ENCODE measurements at places on chromosomes 6 and 20.

- DNase-seq: no peak
Observed at GRCh38 chr6:165404697-165405096, 95.3 kb upstream of the C6orf118 start.

GRCh38 chr6:137105375-137105774, 60.6 kb upstream of the IL20RA start:
- DNase-seq: no peak

DNA sequence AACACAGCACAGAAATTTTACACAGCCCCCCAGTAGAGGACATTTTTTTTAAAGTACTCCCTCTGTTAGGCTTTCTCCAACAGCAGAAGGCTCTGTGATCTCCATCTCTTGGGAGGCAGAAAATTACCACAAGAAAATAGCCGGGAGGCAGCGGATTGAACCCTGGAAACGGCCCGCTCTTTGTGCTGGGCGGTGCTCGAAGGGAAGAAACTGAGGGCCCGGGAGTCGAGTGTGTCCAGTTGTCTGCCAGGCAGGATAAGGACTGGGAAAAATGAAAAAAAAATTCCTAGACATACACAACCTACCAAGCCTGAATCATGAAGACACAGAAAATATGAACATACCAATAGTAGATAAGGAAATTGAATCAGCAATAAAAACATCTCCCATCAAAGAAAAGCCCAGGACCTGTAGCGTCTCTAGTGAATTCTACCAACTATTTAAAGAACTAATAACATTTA, 31.5 kb downstream of the POM121L2 start:
- no peak for DNase-seq

- DNase-seq: no peak
Observed at GRCh38 chr20:40636486-40636885, 52.5 kb downstream of the MAFB start.

DNA sequence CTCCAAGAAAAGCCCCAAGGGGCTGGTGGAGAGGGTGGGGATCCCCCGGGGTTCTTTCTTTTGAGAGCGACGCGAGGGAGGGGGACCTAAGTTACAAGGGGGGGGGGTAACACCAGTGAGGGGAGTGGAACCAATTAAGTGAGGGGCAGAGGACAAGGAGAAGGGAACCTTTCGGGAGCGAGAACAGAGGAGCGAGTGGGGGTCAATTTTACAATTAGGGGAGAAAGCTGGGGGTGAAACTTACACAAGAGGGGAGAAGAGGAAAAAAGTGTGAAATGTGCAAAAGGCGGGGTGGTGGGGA, 548 bp downstream of the SALL4 start:
- DNase-seq: no peak

GRCh38 chr6:23036406-23036983, 467.1 kb downstream of the HDGFL1 start:
- no peak for DNase-seq
